Adrenal gland (tissue), 19 donors: ENCODE measurements at places on chromosomes 13 and 19. TPM values are rescaled to one million over a fixed set of nuclear protein-coding genes. Genes with fewer than 3 reads are reported as not detected.

DNA sequence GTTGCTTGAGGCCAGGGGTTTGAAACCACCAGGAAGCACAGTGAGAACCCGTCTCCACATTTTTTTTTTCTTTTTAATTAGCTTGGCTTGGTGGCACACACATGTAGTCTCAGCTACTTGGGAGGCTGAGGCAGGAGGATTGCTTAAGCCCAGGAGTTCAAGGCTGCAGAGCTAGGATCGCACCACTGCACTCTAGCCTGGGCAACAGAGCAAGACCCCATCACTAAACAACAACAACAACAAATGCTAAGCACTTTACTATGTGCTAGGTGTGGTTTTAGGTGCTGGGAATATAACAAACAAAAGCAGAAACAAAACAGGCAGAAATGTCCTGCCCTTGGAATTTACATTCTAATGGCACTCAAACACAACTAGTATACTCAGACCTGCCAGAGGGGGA is 51.3 kb downstream of the RYR1 start:
- DNase-seq = no peak

DNA sequence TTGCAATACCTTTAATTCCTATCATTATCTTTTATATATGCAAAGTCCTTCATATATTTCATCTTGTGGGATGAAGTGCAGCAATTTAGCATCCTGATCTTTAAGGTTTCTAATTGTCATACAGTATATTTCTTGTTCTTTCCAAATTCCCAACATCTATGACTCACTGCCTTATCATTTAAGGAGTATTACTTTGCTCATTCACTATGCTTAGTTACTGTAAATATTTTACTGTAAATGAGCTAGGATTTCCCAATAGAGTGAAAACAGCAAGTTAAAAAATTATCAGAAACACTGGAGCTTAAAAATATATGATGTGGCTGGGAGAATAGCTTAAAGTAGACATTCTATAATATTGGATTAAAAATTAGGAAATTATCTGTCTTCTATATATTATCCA is 69.9 kb downstream of the SLITRK6 start:
- no peak for DNase-seq

GRCh38 chr13:22080832-22081231 is 410.0 kb downstream of the FGF9 start:
- DNase-seq = no peak

Gene SLITRK6
- 0.10 TPM for polyA plus RNA-seq

- DNase-seq = no peak
These were observed 938.9 kb upstream of the PRR20A start for GRCh38 chr13:56201834-56202233.

DNA sequence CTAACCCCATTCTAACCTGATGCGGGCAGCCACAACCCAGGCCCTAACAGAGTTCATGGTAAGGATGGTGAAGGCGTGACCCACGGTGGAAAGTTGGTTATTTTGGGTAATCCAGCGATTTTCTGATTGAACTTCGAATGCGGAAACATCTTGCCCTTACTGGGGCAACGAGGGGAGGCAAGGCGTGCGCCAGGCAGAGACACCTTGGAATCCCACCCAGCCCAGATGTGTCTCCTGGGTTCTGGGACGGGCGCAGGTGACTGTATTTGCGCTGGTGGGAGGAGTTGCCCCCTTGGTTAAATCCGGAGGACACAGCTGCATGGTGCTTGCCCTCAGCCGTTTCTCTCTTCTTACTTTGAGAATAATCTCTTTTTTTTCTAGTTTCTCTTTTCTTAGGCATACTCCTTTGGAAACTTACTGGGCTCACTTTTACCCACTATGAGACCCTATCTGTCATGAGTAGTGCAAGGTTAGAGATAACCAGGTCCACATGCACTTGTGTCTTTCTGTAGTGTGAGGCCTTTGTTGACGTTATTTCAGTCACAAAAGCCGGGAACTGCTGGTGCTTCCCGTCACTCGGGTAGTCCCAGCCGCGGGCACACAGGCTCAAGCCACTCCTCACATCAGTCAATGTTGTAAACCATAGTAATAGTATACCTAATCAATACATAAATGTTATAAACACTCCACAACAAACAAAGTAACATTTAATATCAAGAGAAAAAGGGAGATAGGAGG is 81.5 kb downstream of the ATP11A start:
- DNase-seq = no peak

Gene SLITRK1
- polyA plus RNA-seq = 0.03 TPM

DNA sequence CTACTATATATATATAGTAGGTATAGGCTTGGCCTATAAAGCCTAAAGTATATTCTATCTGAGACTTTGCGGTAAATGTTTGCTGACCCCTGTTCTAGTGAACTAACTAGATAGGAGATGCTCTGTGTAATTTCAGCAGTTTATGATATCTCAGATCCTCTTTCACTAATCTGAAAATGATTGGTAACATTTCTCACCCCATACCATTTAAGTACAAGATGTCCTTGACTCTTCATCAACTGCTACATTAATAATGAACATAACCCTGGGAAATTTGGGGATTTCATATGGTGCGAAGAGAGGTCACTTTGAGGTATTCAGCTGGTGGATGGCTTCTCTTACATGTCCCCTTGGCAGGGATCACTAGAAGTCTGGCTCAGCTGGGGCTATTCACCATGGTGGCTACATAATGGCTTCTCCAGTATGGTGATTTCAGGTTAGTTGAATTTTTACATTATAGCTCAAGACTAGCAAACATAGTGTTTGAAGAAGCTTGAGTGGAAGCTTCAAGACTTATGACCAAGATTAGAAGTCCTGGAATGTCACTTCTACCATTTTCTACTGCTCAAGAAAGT is 103.6 kb upstream of the MYCBP2 start:
- DNase-seq = no peak

Gene CYP2S1
- 1.2 TPM for polyA plus RNA-seq

Gene CBY2
- polyA plus RNA-seq = not detected

DNA sequence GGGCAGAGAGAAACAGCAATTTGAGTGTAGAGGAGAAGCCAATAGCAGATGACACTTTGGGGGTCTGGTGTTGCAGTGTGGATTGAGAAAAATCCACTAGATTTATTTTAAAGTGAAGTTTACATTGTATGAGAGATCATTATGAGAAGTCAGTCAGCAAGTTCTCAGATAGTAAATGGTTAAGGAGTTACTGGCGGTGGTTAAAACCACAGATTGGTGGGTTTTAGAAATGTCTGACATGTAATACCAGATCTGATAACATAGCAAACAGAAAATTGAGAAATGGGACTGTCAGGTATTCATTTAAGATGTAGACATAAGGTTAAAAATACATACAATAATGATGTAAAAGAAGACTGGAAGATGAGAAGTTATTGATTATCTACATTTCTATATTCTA is 7.2 kb downstream of the ABHD13 start:
- no peak for DNase-seq
